Astrocyte of the hippocampus (primary cell): ENCODE measurements at places on chromosomes 12 and 14.

GRCh38 chr14:54450535-54450934 lies 9.4 kb upstream of the CNIH1 start:
- DNase-seq: no peak

DNA sequence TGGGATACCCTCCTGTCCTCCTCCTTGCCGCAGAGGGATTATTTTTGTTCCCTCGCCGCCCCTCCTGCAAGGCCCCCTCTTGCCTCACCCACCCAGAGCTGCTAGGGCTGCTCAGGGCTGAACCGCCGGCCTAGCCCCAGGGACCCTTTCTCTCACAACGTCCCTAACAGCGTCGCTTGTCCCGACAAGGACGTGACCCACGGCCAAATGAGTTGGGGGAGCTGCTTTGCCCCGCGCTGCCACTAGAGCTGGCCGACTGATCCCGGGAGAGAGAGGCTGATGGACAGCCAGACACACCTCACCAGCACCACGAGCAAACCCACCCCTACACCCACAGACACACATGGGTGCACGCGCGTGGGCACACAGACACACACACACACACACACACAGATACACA lies 154.6 kb upstream of the ALG10B start:
- DNase-seq: no peak

GRCh38 chr14:70906793-70907175 lies 475 bp upstream of the PCNX1 start:
- no peak for DNase-seq

- DNase-seq: no peak
Observed at GRCh38 chr14:51962711-51963110, 26.6 kb upstream of the RTRAF start.

GRCh38 chr12:1591034-1591433 lies 3.3 kb downstream of the FBXL14 start:
- DNase-seq: peak; percentile 54

GRCh38 chr12:42323856-42324255 lies 2.0 kb downstream of the ZCRB1 start:
- no peak for DNase-seq

GRCh38 chr12:123995023-123995748 lies 22.2 kb downstream of the ZNF664 start:
- DNase-seq: peak; percentile 78

DNA sequence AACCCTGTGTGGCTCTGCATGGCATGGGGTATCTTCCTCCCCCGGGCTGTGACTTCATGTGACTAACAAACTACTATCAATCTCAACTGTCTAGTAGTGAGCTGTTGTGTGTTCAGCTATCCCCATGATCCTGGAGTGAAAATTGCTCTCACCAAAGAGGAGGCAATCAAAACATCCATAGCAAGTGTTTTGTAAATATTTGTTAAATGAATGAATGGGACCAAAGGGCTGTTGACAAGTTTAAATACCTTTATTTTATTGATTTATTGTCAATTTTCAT lies 138.1 kb upstream of the CPM start:
- no peak for DNase-seq

GRCh38 chr12:92133795-92134637 lies 11.6 kb downstream of the BTG1 start:
- peak; percentile 26 for DNase-seq

- no peak for DNase-seq
Observed at GRCh38 chr12:50520416-50521207, 15.8 kb downstream of the DIP2B start.

GRCh38 chr14:65096323-65097089 lies 5.8 kb downstream of the MAX start:
- peak; percentile 54 for DNase-seq

- DNase-seq: no peak
Observed at GRCh38 chr12:107436836-107437235, 248.8 kb upstream of the PWP1 start.

DNA sequence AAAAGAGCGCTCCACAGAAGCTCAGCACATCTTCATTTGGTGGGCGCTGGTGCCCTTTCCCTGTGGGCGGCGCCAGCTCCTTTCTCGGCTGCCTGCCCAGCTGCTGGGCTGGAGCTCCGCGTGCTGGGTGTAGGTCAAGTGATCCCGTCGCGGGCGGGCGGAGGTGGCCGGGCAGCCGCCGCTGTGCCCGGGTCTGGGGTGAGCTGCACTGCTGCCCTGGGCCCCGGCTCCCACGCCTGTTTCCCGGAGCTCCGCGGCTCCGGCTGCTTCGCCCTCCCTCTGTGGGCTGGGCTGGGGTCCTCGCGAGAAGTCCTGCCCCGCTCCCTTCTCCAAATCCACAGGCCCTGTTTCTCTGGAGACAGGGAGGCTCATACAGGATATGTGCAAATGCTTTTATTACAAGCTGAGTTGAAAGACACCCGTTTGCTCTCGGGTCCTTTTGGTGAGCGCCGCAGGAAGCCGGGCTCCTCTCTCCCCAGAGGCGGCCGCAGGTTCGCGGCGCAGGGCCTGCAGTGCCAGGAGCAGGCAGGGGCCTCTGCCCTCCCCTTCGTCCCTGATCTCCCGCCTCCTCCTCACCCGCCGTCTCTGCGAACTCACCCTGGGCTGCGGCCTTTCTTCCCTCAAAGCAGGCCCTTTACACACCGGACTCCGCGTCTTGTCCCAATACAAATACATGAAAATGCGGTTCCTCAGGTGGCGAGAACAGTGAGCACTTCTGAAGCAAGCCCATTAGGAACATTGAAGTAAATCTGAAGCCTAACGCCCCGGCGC lies 67.8 kb upstream of the CAPRIN2 start:
- peak; percentile 82 for DNase-seq

- no peak for DNase-seq
Observed at GRCh38 chr12:14950421-14950820, 11.0 kb downstream of the ARHGDIB start.

GRCh38 chr12:124777399-124778372 lies 86.0 kb downstream of the SCARB1 start:
- DNase-seq: no peak

- DNase-seq: no peak
Observed at GRCh38 chr12:67200386-67200785, 68.8 kb upstream of the CAND1 start.

DNA sequence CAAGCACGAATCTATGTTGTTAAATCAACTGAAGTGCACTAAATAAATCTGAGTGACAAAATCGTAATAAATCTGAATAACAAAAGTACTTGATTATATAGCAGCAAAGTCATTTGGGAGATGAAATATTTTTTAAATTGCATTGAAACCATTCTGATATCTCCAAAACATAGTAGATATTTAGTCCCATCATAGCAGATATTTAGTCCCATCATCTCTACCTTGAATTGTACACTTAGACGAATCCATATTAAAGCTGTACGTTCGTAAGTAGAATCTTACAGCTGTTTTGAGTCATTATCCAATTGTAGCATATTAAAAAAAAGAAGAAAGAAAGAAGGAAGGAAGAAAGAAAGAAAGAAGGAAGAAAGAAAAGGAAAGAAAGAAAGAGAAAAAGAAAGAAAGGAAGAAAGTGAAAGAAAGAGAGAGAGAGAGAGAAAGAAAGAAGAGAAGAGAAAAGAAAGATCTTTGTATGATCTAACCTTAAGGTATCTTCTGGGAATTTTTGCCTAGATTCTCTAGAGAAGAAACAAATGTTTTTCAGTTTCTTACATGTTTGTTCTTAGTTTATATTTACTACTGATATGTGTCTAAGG lies 2.6 kb downstream of the DCN start:
- DNase-seq: no peak

DNA sequence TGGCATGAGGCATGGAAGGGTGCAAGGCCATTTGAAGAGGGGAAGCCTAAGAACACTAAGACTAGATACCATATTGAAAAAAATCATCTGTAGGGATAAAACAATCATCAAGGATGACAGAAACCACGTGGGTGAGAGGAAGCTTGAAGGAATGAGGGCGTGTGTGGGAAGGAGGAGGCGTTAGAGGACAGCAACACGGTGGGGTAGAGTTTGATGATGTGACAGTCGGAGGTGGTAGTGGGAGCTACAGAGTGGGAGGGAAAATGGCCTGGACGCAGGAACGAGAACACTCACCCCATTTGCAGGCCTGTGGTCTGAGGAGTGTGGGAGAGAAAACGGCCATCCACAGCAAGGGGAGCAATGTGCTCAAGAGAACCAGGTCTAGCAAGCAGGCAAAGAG lies 25.4 kb upstream of the NUDT4 start:
- DNase-seq: no peak

DNA sequence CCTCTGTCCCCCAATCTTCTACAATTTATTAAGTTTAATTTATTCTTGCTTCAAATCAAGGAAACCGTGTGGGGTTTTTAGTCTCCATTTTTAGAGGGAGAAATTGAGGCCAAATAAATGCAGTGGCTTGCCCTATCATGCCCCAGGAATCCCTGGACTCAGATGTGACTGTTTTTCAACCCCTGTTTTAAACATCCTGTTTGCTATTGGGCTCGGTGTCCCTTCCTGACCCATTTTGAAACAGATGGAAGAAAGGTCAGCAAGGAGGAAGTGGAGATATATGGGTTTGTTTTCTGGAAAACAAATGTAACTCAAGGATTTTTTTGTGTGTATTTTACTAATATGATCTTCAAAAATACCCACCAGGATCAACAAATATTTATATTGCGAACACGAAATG lies 84.7 kb downstream of the DACT1 start:
- DNase-seq: no peak

DNA sequence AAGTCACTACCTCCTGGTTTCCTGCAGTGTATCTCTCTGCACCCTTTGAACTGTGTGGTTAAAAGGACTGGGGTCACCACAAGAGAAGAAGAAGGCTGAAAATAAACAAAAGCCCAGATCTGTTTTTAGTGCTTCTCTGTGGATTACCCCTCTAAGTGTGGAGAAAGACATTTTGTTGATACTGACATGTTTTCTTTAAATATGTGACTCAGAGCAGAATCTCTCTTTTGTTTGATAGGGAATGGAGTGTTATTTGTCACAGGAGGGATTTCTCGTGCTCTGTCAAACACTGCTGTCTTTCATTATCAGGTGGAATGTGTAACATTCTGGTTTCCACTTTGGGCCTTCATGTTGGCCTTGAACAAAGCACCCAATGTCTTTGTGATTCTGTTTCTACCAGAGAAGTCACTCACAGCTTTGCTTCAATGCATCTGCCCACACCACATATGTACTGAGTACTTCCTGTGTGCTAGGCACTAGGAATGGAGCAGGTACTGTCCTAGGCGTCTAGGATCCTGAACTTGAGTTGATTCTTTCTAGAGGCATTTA lies 82.1 kb downstream of the PLXNC1 start:
- DNase-seq: no peak

DNA sequence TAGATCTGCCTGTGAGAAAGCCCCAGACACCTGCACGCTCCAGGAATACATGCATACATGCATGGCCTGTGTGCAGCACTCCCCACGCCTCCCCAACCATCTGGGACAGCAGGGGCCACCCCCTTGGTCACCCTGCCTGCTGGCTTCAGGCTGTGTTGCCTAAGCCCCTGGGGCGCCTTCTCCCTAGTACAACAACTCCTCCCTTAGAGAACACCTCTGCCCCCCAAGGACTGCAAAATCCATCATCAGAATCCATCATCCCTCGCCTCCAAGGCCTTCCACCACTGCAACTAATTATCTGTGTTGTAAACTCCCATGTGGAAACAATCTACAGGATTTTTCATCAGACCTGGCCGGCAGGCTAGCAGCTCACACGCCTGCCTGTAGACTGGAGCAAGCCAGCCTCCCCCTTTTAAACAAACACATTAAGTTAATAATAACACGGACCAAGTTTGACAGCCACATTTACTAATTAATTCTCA lies 36.8 kb downstream of the ZFP36L1 start:
- no peak for DNase-seq

GRCh38 chr12:90859591-90859990 lies 95.4 kb downstream of the CCER1 start:
- no peak for DNase-seq

GRCh38 chr12:69947897-69948296 lies 122.9 kb downstream of the MYRFL start:
- no peak for DNase-seq

GRCh38 chr12:6039894-6040601 lies 84.4 kb downstream of the VWF start:
- peak; percentile 84 for DNase-seq

- no peak for DNase-seq
Observed at GRCh38 chr14:41461380-41461779, 145.3 kb upstream of the LRFN5 start.

DNA sequence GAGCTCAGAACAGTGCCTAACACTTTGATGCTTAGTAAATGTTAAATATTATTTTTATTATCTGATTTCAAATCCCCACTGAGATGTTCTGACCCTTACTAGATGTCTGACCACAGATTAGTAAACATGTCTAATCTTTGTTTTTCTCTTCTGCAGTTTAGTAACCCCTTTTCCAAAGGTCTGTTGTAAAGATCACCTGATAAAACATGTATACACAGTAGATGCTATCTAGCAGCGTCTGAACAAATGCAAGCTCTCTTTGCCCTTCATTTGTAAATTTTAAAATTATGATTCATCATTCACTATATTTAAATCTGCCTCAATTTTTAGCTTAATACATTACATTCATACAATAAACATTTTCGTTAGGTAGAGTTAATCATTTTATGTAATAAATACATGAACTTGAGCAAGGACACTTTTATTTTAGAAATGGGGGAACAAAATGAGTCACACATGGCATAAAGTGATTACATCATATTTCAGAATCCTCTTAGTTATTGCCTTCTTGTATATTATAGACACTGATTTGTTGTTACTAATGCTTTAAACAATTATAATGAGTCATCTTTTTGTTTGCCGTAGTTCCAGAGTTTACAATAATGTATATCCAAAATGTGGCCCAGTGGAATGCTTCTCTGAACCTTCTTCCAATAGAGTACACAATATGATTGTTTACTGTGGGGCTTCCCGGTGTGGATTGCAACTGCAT lies 1.7 kb upstream of the OR4K5 start:
- DNase-seq: no peak

GRCh38 chr14:68794130-68794850 lies 1.4 kb upstream of the ZFP36L1 start:
- DNase-seq: peak; percentile 92

GRCh38 chr12:91857813-91858542 lies 287.7 kb downstream of the BTG1 start:
- no peak for DNase-seq

DNA sequence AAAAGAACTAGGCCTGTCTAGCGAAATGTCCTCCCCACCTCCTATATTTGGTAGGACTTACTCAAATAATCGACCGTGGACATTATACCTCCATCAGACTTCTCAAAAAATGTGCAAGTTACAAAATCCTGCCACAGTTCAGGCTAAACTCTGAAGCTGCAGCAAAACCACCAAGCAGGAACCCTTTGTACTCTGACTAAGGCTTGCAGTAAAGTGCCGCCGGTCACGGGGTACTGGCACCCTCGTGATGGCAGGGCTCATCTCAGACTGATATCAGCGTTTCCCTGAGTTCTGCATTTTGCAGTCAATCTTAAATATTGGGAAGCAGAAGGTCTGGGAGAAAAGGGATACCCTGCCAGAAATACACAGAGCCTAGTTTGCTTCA lies 17.1 kb downstream of the SLC11A2 start:
- peak; percentile 71 for DNase-seq
